ENCODE measurements at places on chromosomes 2 and 18. TPM values are rescaled to one million over a fixed set of nuclear protein-coding genes. Genes with fewer than 3 reads are reported as not detected.

DNA sequence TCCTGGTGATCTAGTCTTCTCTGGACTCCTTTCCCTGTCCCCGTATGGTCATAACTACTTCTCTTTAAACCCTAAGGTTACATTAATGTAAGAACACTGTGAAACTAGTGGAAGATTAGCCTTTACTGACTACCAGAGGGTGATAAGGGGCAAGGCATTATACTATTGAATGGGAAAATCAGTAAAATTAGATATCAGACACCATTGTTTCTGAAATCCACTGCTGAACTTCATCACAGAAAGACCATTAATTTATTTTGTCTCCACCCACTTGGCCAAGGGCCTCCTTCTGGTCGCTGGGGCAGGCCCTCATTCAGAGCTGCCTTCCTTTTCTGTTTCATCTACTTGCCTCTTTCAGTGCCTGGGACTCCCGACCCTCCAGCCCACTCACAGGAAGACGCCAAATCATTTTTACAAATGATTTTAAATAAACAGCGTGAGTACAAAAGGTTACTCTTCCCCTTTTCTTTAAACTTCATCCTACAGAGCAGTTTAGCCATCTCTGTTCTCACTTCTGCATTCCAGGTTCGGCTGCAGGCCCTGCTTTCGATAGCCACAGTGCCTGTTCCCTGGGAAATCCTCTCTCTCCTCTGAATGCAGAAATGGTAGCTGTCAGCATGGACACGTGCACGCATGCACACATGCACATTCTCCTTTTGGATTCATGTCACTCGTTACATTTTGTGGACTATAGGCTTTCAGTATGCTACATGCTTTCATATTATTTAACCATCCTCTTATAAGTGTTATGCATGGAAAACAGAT, 70.3 kb upstream of the DOCK10 start:
- DNase-seq = no peak

DNA sequence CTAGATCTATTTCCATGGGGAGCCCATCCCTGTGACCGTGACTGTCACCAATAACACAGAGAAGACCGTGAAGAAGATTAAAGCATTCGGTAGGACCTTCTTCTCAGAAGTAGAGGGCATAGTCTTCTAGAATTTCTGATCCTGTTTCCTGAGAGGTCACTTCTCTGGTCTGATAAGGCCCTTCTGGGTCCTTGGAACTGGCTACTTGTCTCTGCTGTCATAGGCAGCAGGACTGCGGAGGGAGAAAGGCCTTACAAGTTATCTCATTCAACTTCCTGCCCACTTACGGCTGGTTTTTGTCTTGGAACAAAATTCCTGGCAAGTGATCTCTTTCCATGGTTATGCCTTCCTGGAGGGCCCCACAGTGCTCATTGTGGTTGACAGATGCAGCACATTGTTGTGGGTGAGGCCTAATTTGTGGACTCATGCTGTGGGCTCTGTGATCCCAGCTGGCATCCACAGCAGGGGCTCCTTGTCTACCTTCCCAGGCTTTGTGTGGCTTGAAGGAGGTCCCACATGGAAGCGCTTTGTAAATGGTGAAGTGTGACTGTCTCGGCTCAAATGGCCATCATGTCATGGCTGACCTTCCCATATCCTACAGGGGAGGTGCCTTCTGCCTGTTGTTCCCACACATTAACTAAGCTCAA, 22.0 kb downstream of the SAG start:
- DNase-seq = no peak

- no peak for DNase-seq
Measured at GRCh38 chr2:42096869-42097591, 49.2 kb downstream of the PKDCC start.

Gene TCF7L1
- total RNA-seq = 39.5 TPM

DNA sequence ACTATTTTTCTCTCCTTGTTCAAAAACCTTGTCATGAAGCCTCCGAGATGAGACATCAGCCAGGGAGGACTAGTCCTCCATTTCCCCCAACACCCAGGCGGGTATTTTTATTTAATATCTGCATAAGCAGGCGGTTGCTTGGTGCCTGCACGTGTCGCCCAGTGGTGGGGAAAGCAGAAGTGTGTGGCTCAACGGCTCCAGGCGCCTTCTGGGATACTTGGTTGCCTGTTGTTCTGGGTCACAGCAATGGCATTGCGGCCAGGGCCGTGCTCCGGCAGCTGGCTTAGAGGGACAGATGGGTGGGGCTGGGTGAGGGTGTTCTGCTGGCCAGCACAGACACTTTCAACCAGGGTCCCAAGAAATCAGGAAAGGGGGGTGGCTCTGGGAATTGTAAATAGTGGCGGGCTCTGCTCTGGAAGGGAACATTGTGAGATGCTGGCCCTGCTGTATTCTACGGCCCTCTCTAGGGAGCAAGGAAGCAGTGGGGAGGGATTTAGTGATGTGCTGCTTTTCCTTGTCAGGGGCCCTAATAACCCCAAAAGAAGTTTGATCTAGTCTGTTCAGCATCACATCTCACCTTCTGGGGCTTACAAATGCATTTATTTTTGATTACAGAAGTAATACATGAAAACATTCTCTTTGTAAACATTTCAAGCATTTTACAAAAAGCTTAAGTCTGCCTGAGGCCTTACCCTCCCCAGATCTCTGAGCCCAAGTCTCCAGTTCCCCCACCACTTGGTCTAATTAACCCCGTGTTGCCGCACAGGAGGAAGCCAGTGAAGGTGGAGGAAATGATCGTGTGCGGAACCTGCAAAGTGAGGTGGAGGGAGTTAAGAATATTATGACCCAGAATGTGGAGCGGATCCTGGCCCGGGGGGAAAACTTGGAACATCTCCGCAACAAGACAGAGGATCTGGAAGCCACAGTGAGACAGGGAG, 1.1 kb downstream of the VAMP8 start:
- DNase-seq = peak; percentile 86

GRCh38 chr2:238714038-238714528, 133.8 kb upstream of the TWIST2 start:
- DNase-seq = peak; percentile 46

All from aorta (tissue), 5 donors.